ENCODE measurements at places on chromosomes 13 and 19. TPM values are rescaled to one million over a fixed set of nuclear protein-coding genes. Genes with fewer than 3 reads are reported as not detected.

Gene CLC
- polyA plus RNA-seq, result 1.3 TPM

Gene SHISA7
- polyA plus RNA-seq, result 0.21 TPM

Gene ZNF578
- 4.0 TPM for polyA plus RNA-seq

Gene COL5A3
- polyA plus RNA-seq, result 5.9 TPM

Gene ZNF888
- polyA plus RNA-seq, result 17.2 TPM

Gene TPGS1
- polyA plus RNA-seq, result 3.5 TPM

Gene TUBB4A
- polyA plus RNA-seq, result 4.6 TPM

DNA sequence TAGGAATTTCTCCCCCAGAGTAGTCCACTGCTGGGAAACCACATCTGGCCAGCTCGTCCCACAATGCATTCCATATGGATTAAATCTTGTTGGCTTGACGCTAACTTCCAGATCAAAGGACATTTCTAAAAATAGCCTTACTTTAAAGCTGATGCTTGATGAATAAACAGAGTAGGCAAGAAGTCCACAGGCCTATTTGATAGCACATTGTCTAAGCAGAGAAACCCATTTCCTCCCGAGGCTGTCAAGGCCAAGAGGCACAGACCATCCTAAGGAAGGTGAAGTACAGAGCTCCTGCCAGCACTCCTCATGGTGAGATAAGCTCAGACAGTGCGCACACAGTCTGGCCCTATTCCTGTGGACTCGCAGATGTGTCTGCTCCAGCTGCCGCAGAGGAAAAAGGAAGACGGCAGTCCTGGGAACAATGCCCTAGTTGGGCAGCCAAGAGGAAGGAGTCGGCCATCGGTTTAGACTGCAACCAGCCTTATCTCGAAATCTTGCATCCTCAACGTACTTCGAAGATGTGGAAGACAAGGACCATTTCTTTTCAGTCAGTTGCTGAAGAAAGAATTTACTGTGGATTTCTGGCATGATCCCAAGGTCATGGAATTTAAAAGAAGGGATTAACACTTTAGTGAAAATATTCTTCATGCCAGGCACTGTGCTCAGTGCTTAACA is 156.8 kb downstream of the RGCC start:
- H3K4me3 ChIP-seq, result no peak overlapping the region
- peaks cover 5% of the 10 kb centered on the region for H3K36me3 ChIP-seq
- no peak for DNase-seq

DNA sequence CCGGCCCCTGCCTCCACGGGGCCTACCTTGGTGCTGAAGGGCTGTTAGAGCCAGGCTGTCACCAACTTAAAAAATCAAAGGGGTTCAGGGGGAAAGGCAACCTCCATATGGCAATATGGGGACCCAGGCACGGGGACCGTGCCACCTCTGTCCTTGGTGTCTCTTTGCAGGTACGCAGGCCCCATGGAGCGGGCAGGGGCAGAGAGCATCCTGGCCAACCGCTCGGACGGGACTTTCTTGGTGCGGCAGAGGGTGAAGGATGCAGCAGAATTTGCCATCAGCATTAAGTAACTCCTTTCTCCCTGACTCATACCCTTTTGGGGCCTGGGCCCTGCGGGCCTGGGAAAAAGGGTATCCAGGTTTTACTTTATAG is 39.6 kb upstream of the ADGRE1 start:
- no peak overlapping the region for H3K4me3 ChIP-seq
- H3K27me3 ChIP-seq, result no peaks in the 10 kb centered on the region
- no peaks in the 10 kb centered on the region for H3K36me3 ChIP-seq
- no peaks in the 10 kb centered on the region for H3K4me1 ChIP-seq
- peak; percentile 50 for DNase-seq
- no peak overlapping the region for H3K27ac ChIP-seq

All from left lung (tissue), 14 donors.